Osteocyte (in vitro differentiated cells): ENCODE measurements at places on chromosomes 2 and 18. TPM values are rescaled to one million over a fixed set of nuclear protein-coding genes. Genes with fewer than 3 reads are reported as not detected.

GRCh38 chr2:102736110-102736409 is 25.8 kb upstream of the TMEM182 start:
- DNase-seq = no peak

The MBOAT2 gene
- 94.7 and 101 TPM in 2 replicates for total RNA-seq

DNA sequence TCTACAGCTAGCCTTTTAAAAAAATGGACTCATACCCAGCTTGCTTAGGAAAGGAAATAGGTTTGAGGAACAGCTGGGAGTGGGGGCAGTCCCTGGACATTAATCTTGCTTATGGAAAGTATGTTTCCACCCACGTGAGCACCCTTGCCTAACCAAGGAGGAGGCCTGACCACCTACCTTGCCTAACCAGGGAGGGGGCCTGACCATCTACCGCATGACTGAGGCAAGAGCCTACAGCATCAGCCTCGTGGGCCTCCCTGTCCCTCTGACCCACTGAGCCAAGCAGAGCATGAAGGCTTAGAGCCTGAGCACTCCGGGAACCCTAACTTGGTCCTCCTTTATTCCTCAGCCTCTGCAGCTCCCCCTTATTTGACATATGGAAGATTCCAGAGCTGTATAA is 20.2 kb downstream of the PRKAG3 start:
- peak; percentile 57 for DNase-seq

DNA sequence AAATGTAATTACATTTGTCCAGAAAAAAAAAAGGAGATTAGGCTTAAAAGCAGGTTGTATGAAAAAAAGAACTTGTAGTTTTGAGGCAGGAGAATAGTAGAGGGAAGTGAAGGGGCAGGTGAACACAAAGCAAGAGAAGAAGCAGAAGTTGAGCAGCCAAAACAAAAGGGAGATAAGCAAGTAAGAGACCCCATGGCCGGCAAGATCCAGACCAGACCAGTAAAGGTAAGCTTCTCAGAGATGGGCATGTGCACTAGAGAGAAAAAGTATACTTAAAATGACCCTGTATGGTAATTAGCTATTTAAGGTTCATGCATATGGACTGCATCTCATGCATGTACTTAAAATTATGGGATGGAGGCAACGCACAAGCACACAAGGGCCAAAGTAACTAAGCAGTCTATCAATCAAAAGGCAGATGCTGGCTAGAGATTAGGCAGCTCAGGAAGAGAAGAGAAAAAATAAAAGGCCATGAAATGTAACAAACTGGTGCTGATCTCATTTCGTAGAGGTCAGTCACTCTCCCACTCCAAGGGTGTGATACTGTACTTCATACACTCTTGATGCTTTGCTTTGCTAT is 9.7 kb downstream of the SIGLEC15 start:
- no peak for DNase-seq

GRCh38 chr2:37875403-37875906 is 49.6 kb upstream of the RMDN2 start:
- DNase-seq = no peak

The ATRAID gene
- total RNA-seq = 117 and 125 TPM in 2 replicates

DNA sequence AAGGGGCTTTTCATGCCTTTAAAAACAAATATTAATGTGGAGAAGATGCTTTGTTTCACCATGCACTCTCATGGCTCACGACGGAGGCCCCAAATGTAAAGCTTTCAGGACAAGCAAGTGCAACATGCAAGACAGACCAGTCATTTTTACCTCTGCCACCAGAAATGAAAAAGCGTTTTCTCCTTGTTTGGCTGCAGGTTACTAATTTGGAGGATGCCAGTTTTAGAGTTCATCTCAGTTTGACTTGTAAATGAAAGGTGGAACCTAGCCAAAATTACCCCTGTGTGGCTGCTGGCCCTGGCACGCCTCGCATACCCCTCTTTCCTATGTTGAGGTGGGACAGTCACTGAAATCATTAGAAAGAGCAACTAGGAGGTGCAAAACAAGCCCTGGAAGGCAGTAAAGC is 138.6 kb downstream of the BCL2 start:
- no peak for DNase-seq

The PCARE gene
- total RNA-seq = not detected in 2 replicates

The TBC1D8 gene
- total RNA-seq = 15.2 and 16.3 TPM in 2 replicates

DNA sequence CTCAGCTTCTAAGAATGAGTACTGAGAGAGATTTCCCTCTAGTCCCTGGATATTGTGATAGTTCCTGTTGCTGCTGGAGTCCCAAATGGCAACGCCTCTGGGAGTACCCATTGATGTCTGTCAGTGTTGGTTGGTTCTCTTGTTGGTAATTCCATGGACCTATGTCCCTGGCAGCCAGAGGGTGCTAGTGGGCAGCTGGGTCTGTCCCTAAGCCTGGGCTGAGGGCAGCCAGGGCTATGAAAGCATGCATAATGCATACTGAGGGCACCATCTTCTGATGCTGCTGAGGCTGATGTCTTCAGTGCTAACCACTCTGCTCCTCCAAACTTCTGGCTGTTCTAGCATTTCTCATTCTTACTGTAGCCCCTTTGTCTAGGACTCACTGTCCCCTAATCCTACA is 35.9 kb downstream of the NABP1 start:
- no peak for DNase-seq

GRCh38 chr2:106157416-106157815 is 36.7 kb downstream of the UXS1 start:
- no peak for DNase-seq

DNA sequence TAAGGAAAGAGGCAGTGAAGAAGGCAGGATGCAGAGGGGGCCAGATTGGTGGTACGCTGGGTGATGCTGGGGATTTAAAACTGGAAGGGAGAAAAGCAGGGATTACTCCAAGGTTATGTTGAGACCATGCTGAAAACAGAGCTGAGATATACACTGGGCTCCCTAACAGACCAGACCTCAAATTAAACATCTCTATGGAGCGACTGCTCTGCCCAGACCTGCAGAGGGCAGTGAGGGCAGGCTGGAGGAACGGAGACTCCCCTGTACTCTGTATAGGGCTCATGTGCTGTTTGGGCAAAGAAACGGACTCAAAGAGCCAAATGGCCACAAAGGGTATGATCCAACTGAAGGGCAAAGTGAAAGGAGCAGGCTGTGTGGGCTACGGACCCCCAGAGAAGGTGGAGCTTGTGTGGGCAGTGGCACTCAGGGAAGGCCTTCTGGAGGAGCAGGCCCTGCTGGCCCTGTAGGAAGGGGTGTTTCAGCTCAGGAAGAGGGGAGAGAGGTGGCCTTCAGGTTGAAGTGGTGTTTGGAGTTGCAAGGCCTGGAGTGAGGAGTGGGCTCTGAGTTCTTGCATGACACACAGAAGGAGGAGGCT is 4.8 kb upstream of the CELF4 start:
- peak; percentile 53 for DNase-seq

The CHN1 gene
- total RNA-seq = 22.3 and 23.7 TPM in 2 replicates
